Activated naive CD4-positive, alpha-beta T cell treated with anti-CD3 and anti-CD28 coated beads for 36 hours (primary cell): ENCODE measurements at places on chromosomes 6 and 20.
A peak's percentile ranks its signal among the peaks of the same experiment; 100 is the strongest.

- DNase-seq, result no peak
Measured at GRCh38 chr6:159676890-159677505, 16.0 kb downstream of the SOD2 start.

DNA sequence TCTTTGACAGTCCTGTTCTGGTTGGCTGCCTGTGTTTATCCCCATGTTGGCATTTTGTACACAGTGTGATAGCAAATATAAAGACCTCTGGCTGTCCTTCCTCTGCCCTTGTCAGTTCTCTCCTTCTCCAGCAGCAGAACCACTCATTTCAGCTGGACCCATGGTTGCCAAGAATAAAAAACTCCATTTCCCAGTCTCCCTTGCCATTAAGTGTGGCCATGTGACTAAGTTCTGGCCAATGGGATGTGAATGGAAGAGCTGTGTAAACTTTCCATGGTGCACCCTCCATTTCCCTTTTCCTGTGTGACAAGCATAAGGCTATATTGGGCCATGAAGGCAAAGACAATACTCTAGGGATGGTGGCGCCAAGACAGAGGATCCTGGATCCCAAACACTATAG is 78.4 kb upstream of the TBC1D7 start:
- DNase-seq, result no peak

DNA sequence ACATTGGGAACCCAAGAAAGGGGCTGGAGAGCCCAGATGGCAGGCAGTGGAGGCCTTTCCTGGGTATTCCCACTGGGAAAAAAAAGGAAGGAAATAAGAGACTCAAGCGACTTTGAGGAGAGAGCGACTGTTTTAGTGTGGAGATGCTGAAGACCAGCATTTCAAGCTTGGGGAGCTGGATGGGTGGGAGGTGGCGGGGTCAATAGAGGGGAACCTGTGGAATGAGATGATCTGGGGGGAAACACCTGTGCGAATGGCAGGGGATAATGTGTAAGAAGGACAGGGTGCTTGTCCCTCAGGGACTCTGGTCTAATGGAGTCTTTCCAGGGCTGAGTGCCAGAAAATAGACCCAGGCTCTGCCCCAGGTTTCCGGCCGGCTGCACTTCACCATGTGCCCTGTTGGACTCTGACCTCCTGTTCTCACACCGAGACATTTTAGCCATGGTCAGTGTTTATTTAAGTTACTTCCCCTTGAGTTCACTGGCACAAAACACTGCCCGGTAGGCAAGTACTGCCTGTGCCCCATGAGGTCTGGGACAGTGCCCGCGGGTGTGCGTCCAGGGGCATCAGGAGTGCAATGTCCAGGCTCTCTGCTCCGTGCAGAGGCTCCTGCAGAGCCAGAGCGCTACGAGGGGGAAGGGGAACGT is 50.4 kb upstream of the NKX2-2 start:
- no peak for DNase-seq

GRCh38 chr20:47392015-47392720 is 35.7 kb upstream of the ZMYND8 start:
- DNase-seq, result no peak

GRCh38 chr20:47700327-47700726 is 85.0 kb downstream of the SULF2 start:
- no peak for DNase-seq

DNA sequence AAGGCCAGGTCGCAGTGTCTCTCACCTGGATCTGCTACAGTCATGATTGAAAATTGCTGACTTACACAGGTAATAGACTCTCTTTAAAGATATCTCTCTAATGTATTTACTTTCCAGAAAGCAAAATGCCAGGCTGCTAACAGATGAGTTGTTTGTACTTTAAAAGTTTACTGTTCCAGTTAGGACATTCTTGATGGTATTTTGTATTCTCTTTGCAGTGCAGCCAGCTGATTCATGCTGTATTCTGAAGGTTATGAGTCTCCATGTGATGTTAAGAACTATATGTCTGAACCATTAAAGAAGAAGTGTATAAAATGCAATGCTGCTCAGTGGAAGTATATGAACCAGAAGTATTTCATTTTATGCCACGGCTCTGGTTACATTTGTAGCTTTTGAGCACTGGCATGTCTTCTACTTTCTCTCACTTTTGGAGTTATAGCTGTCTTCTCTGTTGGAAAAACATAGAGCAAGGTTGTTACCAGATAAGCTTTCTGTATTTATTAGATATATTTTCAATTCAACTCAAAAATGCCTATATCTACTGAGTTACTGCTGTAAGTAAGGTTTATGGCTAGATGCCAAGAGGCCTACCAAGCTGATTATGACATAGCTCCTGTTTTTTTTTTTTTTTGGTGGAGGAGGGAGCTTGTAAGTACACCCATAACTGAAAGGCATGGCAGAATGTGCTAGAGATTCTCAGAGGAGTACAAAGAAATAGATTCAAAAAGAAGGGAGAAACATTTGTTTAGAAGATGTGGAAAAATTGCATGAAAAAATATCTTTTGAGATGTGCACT is 130.5 kb upstream of the MAN1A1 start:
- DNase-seq, result no peak

DNA sequence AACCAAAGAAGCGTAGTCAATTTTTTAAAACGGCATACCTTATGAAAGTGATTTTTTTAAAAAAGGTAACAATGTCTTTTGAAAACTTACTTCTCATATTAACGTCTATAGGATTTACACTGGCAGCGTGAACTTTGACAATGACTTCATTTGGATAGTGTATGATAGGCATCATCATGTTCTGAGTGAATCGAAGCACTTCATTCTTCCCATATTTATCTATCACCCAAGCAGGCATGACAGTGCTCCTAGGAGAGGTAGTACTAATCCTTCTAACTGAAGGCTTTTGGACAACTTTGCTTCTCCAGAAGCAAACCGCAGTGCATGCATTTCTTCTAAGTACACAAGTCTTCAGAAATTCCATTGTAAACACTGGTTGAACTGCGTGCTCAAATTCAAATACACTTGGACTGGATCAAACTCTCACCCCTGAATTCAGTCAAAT is 618 bp downstream of the RTN4IP1 start:
- DNase-seq, result no peak

DNA sequence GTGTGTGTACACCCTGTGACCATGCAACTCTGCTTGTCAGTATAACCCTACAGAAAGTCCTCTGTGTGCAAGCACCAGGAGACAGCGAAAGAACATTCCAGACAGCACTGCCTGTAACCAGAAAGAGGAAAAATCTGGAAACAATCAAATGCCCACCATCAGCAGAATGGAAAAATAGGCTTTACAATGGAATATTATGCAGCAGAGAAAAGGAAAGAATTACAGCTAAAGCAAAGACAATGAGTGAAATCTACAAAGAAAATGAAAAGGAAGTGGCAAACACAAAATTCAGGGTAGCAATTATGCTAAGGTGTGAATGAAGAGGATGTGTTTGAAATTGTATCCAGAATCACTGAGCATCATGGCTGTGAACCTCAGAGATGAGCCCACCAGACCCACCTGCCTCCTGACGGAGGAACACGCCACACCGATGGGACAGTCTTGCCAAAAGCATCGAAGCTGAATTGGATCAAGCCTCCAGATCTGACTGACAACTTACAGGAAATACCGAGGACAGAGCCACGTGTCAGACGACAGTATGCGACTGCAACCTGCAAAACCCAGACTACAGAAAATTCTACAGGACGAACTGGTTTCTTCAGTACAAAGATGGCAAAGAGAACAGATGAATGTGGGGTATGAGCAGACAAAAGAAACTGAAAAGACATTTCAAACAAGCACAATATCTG is 133.2 kb downstream of the NFATC2 start:
- DNase-seq, result no peak

- no peak for DNase-seq
Measured at GRCh38 chr20:57282670-57283361, 16.4 kb upstream of the BMP7 start.

DNA sequence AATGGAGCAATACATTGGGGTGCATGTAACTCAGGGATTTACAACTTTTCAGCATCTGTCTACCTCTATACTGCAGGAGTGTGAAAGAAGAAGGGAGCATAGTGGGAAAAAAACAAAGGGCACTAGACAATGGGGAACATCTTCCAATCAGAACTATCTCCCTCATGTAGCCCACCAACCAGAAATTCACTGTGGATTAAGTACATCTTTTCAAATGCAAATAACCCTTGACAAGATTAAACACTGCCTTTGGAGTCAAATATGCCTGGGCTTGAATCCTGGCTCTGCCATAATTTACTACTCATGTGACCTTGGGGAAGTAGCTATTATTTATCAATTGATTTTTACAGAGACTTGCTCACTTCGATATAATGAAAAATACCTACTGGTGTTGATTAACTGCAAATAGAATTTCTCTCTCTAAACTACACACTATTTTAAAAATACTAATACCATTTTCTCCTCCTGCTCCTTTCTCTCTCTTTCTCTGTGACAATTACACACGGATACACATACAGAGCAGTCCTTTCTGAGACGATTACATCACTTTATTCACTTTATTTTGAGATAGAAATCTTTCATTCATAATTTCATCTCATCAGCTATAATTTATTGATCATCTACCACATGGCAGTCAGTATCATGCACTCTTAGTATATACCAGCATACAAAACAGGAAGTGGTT is 783.7 kb downstream of the FRK start:
- DNase-seq, result no peak

DNA sequence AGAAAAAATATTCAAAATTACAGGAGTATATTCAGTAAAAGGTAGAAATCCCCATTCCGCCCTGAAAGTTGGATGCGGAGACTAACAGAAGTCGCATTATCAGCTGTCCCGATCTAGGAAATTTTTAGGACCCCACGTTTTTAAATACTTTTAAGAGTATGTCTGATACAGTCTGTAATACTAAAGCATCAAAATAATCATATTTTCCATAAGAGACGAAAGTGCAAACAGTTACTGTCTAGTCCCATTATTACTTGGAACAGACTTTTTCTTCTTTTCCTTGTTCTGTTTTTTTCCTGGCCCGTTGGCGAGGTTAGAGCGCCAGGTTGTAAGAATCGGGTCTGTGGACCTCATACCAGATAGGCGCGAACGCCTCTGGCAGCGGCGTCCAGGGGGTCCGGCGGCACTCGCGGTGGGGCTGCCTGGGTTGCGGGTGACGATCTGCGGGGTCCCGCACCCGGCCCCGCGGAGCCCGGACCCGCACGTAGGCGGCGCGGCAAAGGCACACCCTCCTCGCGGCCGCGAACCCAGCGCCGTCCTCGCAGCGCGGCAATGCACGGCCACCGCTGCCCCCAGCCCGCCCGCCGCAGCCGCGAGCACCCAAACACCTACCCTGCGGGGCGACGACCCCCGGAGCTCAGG is 460 bp downstream of the PLAGL1 start:
- peak; percentile 5 for DNase-seq

GRCh38 chr20:33162753-33163152 is 5.2 kb upstream of the BPIFA2 start:
- DNase-seq, result no peak

- DNase-seq, result no peak
Measured at GRCh38 chr6:157089851-157090250, 233.5 kb downstream of the TMEM242 start.

DNA sequence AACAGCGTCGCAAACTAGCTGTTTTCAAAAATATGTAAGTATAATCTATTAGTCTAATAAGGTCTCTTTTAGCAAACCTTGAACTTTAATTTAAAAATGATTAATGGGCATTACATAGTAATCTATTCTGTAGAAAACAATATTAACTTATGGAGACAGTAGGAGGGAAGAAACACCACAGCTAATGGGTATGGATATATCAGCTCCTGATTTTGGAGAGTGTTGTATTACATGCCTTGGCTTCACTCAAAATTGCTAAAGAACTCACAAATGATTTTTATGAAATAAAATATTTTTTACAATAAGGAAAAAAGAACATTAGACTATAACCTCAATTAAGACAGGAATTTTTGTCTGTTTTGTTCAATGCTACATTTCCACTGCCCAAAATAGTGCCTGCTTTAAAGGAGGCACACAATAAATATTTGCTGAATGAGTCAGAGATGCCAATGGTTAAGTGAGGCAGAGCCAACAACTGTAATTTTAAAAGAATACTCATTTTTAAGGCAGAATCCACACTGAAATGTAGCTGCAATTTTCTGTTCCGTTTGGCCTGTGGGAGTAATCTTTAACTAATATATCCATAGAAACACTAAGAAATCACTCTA is 15.7 kb downstream of the ATG5 start:
- DNase-seq, result no peak

DNA sequence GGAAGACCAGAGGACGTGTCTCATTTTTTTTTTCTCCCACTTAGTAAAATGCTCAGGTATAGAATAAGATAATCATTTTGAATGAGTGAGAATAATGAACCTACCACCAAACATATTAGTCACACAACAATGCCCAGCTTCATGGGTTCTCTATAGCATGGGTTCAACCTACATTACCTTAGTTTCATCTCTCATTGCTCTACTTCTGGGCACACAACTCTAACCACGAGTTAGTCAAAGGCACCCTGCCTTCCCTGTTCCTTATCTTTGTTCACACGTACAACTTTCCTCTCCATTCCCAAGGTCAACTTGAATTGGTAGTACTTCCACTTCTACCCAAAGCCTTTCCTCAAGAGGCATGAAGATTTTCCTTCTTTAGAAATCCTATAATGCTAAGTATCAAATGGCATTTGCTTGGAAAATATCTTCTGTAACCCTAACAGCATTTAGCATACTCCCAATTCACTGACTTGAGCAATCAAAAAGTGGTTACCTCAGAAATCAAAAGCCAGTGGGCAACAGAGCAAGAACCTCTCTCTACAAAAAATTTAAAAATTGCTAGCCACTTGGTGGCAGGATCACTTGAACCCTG is 20.9 kb downstream of the DEK start:
- no peak for DNase-seq

- DNase-seq, result peak; percentile 44
Measured at GRCh38 chr6:161922631-161923119, 648.8 kb upstream of the AGPAT4 start.

DNA sequence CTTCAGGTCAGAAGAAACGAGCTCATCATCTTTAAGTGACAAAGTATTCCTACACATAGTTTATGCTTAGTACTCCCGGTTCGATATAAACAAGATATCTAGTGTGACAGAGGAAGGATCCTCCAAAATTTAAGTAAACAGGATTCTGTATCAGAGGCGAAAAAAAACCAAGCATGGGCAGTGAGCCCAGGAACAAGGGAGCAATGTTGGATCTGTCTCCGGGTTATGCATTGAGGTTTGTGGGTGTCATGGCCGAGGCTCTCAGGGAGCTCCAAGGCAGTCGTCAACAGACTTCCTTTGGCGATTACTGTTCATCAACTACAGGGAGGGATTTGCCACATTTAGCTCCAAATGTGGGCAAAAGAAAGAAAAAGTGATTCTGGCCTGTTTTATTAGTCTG is 319.5 kb downstream of the CBLN4 start:
- DNase-seq, result no peak

GRCh38 chr20:12835999-12836398 is 172.8 kb upstream of the SPTLC3 start:
- DNase-seq, result no peak

GRCh38 chr6:70099732-70100131 is 203.2 kb downstream of the COL9A1 start:
- no peak for DNase-seq
